Fibroblast of lung (primary cell): ENCODE measurements at places on chromosomes 1 and 21. TPM values are rescaled to one million over a fixed set of nuclear protein-coding genes. Genes with fewer than 3 reads are reported as not detected.
A peak's percentile ranks its signal among the peaks of the same experiment; 100 is the strongest.

The KIF17 gene
- total RNA-seq, result 1.3 and 1.8 TPM in 2 replicates

DNA sequence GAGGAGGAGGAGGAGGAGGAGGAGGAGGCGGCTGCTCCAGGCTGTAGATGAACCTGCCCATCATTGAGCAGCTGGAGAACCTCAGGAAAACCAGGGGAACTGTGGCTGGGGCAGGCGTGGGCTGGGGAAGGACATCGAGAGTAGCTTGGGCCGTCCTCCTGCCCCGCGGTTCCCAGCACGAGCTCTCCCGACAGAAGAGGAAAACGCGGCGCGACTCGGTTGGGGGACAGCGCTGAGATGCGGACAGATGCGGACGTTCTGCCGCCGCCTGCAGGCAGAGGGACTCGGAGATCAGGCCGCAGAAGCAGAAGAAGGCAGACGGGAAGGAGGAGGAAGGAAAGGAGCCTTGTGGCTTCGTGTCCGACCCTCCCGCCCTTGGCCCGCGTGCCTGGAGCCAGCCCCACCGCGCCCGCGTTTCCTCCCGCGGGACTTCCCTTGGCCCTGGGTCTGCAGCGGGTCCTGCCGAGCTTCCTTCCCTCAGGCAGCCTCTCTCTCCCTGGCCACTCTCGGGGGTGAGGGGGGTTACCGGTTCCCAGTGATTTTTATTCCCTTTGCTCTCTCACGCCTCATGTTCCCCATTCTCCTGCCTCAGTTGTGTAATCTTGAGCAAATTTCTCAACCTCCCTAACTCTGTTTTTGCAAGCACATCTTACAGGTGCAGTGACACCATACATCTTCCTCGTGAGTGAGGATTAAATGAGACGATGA lies 1.7 kb upstream of the TNFRSF9 start:
- DNase-seq, result peak; percentile 50

DNA sequence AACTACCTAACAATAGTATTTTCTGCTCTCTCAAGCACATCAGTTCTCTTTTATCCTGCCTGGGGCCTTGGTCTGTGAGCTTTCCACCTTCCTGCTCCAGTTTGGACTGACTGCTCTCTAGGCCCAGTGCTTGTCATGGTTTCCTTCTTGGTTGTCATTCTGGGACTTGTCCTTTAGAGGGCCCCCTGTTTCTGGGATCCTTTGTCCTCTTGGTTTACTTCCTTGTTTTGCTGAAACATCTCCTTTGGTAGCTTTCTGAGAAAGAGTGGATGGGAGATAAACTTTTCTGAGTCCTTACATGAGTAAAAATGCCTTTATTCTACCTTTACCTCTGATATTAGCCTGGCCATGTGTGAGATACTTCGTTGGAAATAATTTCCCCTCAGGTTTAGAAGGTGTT lies 4.7 kb downstream of the SLC1A7 start:
- no peak for DNase-seq

The WNT2B gene
- 1.5 and 3.5 TPM in 2 replicates for total RNA-seq

The DCAF8 gene
- 66.3 and 89.8 TPM in 2 replicates for total RNA-seq

The KRTAP24-1 gene
- total RNA-seq, result not detected in 2 replicates

DNA sequence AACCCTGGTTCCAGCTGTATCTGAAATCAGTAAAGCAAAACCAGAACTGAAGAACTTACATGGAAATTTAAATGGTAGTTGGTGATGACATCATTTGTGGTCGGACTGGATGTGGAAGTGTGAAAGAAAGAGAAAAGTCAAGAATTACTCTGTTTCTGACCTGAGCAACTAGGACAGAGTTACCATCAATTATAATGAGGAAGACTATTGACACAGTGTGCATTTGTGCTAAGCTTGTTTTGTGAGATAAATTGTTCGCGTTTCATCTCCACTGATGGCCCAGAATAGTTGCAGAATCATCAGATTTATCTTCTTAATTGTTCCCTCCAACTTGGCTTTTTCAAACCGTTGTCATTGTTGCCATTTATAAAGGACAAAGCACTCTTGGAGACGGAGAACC lies 410.6 kb upstream of the DEPDC1 start:
- no peak for DNase-seq

DNA sequence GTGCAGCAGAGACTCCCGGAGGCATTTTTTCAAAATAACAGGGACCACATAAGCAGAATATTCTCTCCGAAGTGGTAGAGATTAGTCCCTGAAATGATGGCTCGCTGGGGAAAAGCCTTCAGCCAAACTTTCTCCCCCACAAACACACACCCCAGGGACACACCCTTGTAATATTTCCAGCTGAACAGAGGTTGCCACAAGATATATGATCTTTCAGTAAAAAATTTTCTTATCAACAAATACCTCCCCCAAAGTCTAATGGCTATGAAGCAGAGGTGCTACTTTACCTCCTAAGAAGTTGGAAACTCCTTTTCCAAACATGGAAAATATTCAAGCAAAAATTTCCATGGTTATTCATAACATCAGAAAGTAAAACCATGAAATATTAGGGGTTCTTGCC lies 190.2 kb upstream of the PALMD start:
- no peak for DNase-seq

- DNase-seq, result no peak
Observed at GRCh38 chr1:206581571-206581981, 30.7 kb downstream of the EIF2D start.

The RHCE gene
- total RNA-seq, result 0.26 and 0.50 TPM in 2 replicates

DNA sequence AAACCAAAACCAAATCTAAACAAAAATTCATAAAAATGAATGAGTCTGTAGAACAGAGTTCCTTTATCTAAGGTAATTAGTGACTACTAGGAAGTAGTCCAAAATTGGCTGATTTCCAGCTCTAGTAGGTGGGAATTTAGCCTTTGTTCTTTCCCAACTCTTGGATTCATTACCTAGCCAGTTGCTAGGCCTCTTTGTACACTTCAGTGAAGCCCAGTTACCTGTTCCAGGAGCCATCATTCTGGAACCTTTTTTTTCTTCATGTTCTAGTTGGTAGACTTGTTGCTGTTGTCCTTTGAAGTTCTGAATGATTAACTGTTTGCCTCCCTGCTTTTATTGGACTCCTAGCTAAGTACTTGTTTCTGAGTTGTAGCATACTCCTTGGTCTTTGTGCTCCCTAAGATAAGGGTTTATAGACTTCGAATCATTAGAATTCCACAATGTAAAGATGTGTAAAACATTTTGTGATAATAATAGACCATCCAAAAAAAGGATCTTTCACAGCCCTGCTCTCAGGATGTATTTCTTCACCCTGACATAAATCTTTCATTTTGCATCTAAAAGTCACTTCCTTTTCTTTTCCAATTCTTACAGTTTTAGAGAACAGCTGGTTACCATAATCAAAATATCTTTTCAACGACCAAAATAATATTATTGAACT lies 9.8 kb downstream of the PLA2G4A start:
- DNase-seq, result no peak

GRCh38 chr1:226494092-226494609 lies 54.4 kb upstream of the STUM start:
- no peak for DNase-seq

GRCh38 chr1:241457421-241457820 lies 62.1 kb downstream of the FH start:
- DNase-seq, result no peak

GRCh38 chr1:78303620-78304019 lies 187.2 kb upstream of the PTGFR start:
- DNase-seq, result peak; percentile 97

The ZNF695 gene
- 1.0 and 2.6 TPM in 2 replicates for total RNA-seq

DNA sequence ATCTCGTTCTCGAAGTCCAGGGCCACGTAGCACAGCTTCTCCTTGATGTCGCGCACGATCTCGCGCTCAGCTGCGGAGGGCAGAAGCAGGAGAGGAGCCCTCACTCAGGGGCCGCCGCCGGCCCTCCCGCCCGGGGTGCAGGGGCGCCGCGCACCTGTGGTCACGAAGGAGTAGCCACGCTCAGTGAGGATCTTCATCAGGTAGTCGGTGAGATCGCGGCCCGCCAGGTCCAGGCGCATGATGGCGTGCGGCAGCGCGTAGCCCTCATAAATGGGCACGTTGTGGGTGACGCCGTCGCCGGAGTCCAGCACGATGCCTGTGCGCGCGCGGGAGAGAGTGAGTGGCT lies 1.8 kb downstream of the ACTA1 start:
- no peak for DNase-seq

The C4BPA gene
- not detected in 2 replicates for total RNA-seq

DNA sequence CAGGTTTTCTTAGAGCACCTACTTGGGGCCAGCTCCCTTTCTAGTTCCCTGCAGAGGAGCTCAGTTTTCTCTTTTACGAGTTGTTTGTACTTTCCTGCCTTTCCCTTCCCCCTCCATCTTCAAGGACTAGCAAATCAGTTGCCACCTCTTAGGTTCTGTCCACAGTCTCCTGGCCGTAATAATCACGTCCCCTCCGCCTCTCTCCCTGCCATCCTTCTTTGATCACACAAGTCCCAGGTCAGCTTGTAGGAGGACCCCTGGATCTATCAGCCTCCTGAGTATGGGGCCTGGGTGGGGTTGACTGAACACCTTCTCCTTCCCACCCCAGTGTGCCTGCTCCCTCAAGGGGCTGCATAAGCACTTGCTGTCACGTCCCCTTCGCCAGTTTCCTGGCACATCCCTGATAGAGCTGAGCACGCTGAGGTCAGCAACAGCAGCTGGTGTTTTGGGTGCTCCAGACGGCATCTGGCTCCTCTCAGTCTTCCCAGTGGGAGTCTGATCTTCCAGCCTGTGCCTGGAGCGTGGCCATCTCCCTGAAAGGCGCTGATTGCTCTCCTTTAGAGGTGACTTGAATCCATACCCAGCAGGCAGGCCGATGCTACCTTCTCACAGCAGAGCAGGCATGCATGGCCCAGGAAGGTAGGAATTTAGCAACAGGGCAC lies 216.1 kb upstream of the TMEM51 start:
- DNase-seq, result no peak

GRCh38 chr1:110003747-110004428 lies 19.3 kb downstream of the AHCYL1 start:
- DNase-seq, result peak; percentile 99

The LMX1A gene
- total RNA-seq, result not detected in 2 replicates
